Anterior cingulate cortex (tissue), 58 donors: ENCODE measurements at places on chromosomes 5 and 9.

DNA sequence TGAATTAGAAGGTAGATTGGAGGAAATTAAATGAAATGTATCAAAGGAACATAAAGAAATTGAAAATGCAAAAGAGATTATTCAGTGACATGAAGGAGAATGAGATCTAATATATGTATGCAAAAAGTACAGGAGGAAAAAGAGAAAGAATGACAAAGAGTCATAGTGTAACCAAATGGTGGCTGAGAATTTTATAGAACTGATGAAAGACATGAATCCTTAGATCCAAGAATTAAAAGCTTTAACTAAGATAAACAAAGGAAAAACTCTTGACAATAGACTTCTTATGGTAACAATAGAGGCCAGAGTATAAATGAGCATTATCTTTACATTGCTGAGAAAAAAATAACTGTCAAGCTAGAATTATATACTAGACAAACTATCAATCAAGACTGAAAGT, 505.4 kb upstream of the CD180 start:
- DNase-seq = no peak

- no peak for DNase-seq
Observed at GRCh38 chr9:28941856-28942255, 1368.6 kb upstream of the C9orf72 start.

DNA sequence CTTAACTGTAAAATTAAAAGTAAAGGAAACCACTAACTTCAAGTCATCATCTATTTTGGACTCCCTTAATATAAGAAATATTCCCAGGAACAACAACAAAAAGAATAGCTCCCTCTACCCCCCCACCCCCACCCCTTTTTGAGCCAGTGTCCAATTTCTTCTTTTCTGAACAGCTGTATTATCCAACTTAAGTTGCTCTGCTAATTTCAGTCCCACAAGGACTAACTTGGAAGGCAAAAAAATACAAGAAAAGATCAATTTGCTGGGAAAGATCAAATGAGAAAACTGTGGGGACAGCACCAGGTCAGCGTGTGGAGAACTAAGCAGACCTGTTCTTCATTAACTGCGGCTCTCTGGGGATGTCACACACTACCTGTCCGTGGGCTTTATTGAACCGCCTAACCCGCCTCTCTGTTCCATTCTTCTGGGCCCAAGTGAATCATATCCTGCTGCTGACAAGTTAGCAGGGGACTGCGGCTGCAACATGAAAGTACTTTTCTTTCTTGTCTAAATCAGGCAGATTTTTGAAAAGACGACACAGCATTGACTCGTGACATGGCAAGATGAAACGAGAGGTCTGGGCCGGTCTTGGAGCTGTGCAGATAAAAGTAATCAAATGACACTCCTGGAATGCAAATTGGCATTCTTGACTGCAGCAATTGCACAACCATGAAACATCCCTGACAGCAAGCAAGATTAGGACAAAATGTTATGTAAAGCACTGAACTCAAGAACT, 2.7 kb downstream of the BNC2 start:
- no peak for DNase-seq

DNA sequence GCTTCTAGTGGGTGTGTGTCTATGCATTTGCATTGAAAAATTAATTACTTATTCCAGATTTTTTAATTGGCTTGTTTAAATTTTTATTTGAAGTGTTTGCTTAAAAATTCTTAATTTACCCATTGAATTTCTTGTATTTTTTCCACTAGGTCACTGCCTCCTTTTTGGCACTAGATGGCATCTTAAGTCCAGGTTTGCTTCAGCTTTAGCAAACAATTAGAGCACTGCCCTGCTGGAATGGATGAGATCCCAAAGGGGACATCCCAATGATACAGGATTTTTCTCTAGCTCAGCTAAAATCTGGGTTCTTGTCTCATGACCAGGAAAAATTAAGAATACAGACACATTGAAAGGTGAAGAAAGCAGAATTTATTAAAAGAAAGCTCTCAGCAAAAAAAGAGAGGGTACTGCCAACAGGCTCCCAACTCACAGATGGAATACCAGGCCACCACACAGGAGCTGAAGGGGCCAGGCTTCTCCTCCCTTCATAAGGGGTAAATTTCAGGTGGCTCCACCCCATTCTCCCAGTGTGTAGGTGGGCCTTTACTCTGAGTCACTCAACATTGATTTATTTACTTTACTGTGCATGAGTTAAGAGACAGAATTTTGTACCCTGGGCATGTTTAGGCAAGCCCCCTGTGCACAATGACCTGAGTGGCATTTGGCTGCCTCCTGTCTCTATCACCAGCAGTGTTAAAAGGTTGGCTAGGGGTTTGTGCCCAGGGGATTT, 532.4 kb downstream of the ANXA1 start:
- no peak for DNase-seq

GRCh38 chr5:31036411-31036810, 157.1 kb upstream of the CDH6 start:
- DNase-seq = no peak

- no peak for DNase-seq
Observed at GRCh38 chr9:34578241-34579103, 11.1 kb downstream of the CNTFR start.

GRCh38 chr9:124911766-124912165, 29.1 kb downstream of the GOLGA1 start:
- DNase-seq = no peak

- DNase-seq = no peak
Observed at GRCh38 chr9:698276-698675, 143.2 kb upstream of the DMRT1 start.
